ENCODE measurements at places on chromosomes 12 and 14. TPM values are rescaled to one million over a fixed set of nuclear protein-coding genes. Genes with fewer than 3 reads are reported as not detected.

SYCP3 gene
- total RNA-seq, result 0.16 TPM

LIN7A gene
- 7.4 TPM for total RNA-seq

IFNG-AS1 gene
- total RNA-seq, result 7.1 TPM

ACOT6 gene
- not detected for total RNA-seq
